ENCODE measurements at places on chromosomes 13 and 19.

- no peak for DNase-seq
Observed at GRCh38 chr19:40741527-40742390, 8.5 kb downstream of the ACTMAP start.

- DNase-seq: no peak
Observed at GRCh38 chr13:26878438-26878837, 117.9 kb upstream of the GPR12 start.

GRCh38 chr13:85935868-85936467, 136.7 kb upstream of the SLITRK6 start:
- no peak for DNase-seq

DNA sequence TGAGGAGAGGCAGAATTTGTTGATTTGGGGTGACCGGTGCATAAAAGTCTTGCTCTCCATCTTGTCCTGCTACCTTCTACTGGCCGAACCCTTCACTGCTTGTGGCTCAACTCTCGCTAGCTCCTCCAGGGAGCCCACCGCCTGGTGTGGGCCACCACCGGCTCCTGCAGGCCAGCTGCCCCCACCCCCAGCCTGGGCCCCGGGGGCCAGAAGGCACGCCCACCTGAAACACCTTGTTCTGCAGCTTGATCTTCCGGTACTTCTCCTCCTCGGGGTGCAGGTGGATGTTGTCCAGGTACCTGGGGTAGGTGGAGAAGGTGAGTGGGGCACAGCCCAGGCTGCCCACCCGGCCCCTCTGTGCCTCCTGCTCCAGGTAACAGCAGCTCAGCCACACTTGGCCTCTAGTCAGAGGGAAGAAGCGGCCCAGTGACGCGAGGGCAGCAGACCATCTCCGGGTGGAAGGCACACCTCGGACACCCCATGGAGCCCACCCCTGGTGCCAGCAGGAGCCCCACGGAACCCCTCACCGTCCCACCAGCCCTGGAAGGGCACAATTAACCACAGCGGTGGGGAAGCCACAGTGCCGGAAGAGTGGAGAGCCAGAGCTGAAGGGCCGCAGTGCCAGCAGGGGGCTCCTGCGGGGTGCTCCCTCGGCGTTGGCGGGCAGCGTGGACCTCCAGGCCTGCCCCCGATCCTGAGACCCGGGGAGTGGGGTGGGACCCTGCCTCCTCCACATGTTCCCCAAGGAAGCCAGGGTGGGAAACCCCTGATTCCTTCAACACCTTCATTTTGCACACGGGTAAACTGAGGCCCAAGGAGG, 10.1 kb downstream of the UBXN6 start:
- DNase-seq: no peak

- peak; percentile 69 for DNase-seq
Observed at GRCh38 chr19:13154911-13155471, 4.8 kb downstream of the IER2 start.

DNA sequence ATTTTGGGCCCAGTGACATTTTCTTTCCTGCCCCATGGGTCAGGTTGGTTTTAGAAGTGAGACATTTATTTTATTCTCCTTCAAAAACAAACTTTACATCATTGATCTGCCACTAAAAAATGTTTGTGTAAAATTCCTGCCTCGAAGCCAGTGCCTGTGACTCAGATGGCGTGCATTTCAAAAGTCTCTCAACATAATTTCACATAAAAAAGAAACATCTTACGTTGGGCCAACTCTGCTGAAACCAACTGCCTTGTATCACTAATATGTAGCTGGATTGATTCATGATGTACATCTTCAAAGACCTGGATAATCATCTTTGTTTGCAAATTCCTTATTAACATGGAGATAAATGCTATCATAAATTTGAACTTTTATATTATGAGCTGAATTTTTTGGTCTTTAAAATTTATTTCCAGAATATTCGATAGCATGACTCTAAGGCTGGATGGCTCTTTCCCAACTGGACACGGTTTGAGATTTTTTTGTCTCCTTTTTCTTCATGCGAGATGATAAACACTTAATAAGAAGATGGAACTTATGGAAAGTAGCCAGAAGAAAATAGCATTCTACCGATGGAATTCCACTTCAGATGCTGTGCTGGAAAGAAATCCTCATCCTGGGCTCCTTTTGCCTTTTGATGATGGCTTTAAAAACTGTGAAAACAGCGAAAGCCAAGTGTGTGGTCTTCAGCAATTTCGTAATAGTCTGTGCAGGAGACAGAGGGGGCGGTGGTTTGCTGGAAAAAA, 420.5 kb downstream of the FGF9 start:
- DNase-seq: no peak

Measured in stimulated activated CD4-positive, alpha-beta T cell treated with anti-CD3 and anti-CD28 coated beads, Interleukin-1b, Interleukin-23, amount 100 ng/mL, for 4 hours (primary cell).